ENCODE measurements at places on chromosomes 11 and 22.

- DNase-seq, result no peak
These were observed 7.6 kb downstream of the RNH1 start for GRCh38 chr11:499201-500076.

DNA sequence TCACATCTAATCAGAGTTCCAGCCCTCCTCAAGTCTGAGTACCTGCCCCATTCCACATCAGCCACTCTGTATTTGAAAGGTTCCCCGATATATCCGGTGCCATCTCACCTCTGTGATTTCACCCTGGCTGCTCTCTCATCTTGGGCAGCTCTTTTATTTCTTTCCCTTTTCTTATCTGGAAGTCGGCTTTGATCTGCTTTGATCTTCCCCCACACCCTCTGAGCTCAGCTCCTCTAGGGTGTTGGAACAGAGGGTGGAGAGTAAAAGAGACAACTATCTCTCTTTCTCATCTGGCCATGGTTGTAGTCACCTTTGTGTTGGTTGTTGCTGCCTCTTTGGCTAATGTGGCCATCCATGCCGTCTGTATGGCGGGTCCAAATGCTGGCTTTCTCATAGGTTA lies 108.3 kb downstream of the ENTHD1 start:
- DNase-seq, result no peak

GRCh38 chr22:22060200-22061084 lies 77.9 kb upstream of the TOP3B start:
- DNase-seq, result peak; percentile 82

DNA sequence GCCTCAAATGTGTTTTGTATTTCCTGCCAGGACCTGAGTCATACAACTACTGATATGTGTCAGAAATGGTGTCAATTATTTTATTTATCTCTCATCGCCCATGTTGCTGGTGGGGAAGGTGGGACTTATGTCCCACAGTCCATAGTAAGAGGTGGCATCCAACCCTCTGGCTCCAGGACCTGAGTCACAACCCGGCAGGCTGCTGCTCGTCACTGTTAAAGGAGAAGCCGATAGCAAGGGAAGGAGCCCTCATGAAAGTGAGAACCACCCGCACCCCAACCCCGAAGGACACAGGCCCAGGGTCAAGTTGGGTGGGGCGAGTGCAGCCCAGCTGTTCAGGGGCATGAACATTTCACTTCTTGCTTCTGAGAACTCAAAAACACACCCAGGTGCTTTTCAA lies 33.1 kb upstream of the TP53I11 start:
- DNase-seq, result no peak

- DNase-seq, result no peak
These were observed 24.1 kb upstream of the RASL10A start for GRCh38 chr22:29339381-29340235.

GRCh38 chr22:35470903-35471321 lies 69.7 kb upstream of the RASD2 start:
- DNase-seq, result no peak

DNA sequence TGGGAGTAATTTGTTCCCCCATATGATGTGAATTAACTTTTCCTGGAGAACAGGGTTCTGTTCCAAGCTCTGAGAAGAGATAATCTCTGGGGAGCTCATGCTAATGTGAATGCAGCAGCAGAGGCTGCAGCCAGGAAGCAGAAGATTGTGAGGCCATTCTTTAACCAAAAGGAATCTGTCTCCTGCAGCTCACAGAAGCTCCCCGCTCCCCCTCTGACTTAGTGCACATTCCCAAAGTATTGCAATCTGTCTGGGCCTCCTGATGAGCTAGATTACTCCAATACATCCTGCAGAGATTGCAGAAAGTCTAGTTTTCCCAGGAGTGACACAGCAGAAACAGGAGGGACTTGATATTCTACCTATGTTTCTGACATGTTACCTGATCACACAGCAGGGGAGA lies 420.6 kb upstream of the FAT3 start:
- no peak for DNase-seq

DNA sequence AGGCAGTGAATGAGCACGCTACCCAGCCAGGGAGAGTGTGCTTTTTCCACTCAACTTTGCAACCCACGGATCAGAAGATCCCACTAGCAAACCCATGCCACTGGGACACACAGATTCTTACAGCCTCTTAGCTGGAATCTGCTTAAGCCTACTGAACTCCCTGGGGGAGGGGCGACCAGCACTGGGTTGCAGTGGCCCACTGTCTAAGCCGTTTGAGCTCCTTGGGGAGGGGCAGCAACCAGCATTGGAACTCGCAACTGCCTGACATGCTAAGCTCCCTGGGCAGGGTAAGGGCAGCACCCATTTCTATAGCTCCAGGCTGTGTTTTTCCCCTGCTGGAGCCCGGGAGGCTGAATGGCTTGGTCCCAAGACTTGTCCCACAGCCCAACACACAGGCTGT lies 99.6 kb downstream of the FAM168A start:
- DNase-seq, result no peak

DNA sequence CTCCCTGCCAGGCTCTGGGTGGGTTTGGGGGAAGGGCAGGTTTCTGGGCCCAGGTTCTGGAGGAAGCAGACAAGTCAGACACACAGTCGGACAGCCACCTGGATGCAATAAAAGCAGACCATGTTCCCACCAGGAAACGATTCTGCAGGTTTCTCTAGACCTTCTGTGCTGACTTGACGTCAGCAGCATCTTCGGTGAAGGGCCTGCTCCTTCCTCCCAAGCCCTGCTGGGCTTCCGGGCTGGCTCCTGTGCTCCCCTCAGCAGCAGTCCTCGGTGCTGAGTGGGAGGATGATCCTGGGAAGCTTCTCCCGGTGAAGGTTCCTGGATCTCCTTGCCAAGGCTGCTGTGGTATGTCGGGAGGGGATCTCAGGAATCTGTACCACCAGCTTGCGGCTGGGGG lies 240.0 kb downstream of the GRIK4 start:
- DNase-seq, result no peak

DNA sequence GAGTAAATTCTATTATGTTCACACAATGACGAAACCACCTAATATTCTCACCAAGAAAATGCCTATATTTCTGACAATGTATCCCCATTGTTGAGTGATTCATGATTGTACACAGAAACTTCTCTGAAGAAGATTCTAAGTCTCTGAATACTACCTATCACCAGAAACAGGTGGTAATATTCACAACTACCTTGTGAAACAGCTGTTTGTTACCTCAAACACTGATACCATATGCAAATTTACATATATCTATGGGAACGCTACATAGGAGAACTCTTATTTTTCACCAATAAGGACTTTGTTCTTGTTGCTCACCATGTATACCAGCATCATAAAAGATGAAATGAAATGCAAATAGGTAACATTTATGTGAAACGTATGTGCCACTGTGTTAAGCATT lies 59.3 kb downstream of the PDGFD start:
- no peak for DNase-seq

GRCh38 chr11:77411137-77411707 lies 62.7 kb downstream of the PAK1 start:
- peak; percentile 11 for DNase-seq

DNA sequence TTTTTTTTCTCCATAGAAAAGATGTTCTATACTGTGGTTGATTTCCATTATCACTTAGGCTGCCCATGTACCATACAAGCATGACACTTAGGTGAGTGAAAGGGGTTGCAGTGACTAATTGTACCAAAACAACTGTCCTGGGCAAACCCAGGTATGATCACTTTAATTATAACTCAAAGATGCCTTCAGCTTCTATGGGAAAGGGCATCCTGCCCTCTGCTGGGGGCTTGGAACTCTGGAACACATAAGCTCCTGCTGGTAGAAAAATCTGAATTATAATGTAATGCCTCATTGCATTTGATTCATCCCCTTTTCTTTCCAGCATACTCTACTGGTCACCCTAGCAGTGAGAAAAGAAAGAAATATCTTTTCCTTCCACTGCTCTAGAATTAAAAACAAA lies 206.3 kb downstream of the DDX10 start:
- peak; percentile 50 for DNase-seq

GRCh38 chr11:1073261-1073724 lies 1.4 kb upstream of the MUC2 start:
- no peak for DNase-seq

GRCh38 chr11:73854680-73855079 lies 22.0 kb downstream of the COA4 start:
- no peak for DNase-seq

DNA sequence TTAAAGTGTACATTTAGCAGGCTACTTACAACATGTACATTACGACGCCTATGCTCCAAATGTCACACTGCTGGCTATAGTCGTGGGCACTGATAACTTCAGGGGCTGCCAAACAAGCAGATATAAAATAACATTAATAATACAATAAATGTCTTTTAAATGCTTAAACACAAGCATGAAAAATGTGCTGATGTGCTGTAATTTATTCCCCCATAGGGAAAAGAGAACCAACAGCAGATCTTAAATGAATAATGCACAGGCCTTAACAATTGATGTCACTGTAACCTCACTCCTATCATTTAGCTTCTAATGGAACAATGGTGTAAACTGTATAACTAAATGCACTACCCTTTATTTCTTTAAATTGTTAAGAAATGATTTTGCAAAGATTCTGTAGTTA lies 153.4 kb downstream of the STK33 start:
- DNase-seq, result no peak

- DNase-seq, result no peak
These were observed 8.3 kb downstream of the CDON start for GRCh38 chr11:126054408-126054807.

- no peak for DNase-seq
These were observed 15.0 kb downstream of the AASDHPPT start for GRCh38 chr11:106092446-106092845.

DNA sequence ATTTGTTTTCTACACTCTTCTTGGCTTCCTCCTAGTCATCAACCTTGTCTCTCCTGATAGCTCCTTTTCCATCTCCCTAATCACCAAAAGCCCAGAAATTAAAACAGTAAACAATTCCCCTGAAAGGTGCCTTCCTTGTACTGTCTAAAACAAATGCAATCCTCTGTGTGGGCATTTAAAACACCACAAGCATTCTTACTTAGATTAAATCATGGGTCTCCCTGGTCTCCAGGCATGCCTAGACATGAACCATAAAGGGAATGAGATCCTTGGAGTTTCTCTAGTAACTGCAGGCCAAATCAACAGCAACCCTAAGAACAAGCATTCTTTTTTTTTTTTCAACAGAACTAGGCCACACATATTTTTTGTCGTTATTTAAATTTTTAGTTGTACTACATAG lies 1.9 kb downstream of the BTG4 start:
- DNase-seq, result no peak

- no peak for DNase-seq
These were observed 23.5 kb downstream of the FZD4 start for GRCh38 chr11:86931548-86932258.

DNA sequence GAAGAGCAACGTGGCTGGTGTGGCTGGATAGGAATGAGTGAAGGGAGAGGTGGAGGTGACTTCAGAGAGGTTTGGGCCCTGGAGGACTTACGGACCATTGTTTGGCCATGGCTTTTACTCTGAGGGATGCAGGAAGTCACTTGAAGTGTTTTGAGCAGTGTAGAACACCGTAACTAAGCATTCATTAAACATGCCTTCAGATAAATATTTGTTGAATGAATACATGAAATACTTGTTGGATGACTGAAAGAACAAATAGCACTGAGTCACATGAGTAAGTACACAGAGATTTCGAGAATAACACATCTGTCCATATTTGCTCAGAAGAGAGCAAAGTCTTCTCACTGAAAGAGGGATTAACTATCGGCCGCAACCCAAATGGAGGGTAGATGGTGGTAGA lies 182.7 kb upstream of the SNX19 start:
- no peak for DNase-seq

- DNase-seq, result no peak
These were observed 12.5 kb upstream of the CSF2RB start for GRCh38 chr22:36900880-36901279.

DNA sequence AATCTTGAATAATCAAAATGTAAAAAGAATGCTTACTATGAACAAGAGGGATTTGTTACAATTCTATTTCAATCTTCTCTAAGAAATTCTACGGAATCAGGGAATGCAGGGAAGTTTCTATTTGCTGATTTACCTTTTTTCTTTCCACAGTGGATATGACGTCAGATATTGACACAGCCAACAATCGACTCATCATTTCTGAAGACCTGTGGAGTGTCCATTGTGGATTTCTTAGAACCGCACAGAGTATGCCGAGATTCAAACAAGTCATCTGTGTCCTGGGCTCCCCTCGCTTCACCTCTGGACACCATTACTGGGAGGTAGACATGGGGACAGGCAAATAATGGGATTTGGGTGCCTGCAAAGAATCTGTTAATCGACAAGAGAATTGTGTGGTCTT lies 4.1 kb upstream of the RFPL1 start:
- no peak for DNase-seq

GRCh38 chr11:96055706-96056387 lies 131.9 kb upstream of the MTMR2 start:
- no peak for DNase-seq

GRCh38 chr22:17921871-17922821 lies 102.2 kb downstream of the MICAL3 start:
- DNase-seq, result no peak

- peak; percentile 67 for DNase-seq
These were observed 22.7 kb upstream of the C1QTNF4 start for GRCh38 chr11:47616726-47617416.

DNA sequence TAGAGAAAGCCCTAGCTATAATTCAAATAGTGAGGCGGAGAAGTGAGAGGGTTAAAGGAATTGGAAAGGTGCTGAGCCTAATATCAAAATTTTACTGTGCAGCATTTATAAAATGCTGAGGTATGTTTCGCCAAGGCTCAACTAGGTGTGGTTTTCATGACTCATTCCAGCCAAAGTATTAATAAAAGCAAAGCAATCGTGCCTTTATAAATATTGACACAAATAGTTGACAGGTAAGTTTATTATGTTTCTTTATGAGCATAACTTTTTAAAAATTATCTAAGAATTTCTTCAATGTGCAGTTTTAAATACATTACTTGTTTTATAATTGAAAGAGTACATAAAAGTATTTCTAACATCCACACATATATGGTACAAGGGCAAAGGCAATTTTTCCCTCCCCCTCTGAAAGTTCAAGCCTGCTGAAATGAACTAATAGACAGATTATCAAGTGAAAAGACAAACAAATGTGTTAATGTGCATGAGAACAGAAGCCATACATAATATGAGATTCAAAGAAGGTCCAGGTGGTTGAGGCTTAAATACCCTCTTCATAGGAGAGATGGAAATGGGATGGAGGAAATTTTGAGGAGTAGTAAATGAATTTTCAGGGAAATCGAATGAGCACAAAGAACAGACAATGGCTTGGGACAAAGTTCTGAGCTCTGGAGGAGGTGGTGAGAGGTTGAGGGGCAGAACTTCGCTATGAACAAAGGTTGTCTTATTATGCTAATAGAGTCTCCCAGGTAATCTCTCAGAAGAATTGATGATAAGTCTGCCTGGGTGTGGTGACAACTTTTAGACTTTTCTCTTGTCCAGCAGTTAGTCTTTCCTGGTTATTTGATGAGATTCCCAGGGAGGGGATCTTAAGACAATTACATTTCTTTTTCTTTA lies 326.5 kb downstream of the BUD13 start:
- no peak for DNase-seq

GRCh38 chr11:120912504-120912903 lies 111.4 kb upstream of the TBCEL start:
- DNase-seq, result no peak

GRCh38 chr22:48899523-48900326 lies 927.9 kb downstream of the BRD1 start:
- DNase-seq, result no peak
